ENCODE measurements at places on chromosomes 12 and 14.

DNA sequence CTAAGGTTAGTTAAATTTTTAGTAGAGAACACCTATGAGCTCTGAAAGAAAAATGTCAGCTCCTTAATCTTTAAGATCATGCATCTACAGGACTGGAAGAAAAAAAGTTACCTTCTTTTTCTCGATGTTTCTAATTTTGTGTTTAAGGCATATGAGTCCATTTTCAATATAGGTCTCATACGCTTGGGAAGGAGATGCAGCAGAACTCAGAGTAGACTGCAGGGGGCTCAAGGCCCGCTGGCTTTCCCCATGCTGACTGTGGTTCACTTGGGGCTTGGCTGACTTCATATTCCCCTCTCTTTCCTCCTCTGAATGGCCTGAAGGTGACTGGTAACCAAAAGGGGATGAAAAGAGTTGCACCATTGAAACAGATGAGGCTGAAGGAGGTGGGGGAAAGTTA is 1.5 kb downstream of the CAPRIN2 start:
- DNase-seq, result peak; percentile 37

DNA sequence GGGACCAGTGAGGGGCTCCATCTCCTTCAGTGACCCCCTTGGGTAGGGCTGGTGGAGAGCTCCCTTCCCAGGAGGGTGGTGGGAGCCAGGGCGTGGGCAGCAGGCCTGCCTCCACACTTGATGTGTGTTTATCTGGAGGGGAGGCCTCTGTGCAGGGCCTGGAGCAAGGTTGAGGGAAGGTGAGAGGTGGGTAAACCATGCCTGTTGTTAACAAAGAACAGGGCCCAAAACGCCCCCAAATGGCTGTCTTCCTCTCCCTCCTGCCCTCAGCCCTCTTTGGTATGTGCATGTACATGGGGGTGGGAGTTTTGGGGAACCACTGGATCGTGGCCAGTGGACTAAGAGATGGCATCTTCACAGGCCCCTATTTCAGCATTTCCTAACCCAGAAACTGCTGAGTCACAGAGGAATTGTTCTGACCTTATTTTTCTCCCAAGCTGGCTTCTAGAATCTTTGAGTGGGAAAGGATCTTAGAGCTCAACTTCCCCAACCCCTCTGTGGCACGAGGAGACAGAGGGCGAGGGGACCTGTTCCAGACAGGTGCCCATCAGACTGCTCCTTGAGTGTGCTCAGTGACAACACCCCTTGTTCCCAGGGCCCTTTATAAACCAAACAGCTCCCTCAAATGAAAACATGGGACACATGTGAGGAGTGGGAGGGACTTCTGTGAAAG is 3.6 kb downstream of the SLC48A1 start:
- no peak for DNase-seq

DNA sequence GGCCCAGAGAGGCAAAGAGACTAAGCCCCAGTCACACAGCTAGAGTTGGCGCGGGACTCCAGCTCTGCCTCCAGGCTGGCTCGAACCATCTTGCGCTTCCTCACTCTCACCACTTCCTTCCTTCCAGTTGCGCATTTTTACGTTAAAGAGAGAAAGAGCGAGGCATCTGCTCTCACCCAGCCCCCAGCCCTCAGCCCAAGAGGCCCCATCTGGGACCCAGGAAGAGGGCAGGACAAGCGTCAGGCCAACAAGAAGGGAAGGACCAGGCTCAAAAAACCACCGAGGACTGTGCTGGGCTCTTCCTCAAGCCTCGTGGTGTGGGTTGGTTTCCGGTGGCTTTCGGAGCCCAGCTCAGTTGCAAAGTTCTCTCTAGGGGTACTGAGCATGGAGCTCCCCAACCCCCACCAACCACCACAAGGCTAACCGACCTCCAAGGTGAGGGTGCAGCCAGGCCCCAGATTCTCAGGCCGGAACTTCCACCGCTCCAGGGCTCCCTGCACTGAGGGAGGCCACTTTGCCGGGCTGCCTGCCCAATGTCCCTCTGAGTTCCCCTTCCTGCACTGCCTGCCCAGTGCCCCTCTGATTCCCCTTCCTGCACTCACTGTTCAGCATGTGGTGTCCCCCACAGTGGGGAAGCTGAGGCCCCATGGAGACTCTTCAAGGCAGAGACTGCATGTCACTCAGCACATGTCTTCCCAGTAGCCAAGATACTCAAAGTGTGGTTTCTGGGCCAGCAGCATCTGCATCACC is 35.9 kb downstream of the TESC start:
- no peak for DNase-seq

DNA sequence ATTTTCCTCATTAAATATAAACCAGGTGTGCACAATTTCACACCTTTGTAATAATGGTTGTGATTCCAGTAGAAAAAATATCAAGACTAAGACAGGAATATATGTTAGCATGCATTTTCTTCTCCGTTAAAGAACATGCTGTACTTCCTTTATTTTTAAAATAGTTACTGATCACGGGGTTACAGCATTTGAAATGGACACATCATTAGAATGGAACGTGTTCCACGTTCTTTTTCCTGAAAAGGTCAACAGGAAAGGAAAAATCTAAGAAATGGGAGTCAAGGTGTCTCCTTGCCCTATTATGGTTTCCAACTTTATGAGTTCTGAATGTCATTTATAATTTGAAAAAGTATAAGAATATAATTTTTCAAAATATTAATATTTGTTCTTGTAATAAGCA is 1325.7 kb downstream of the SLC16A7 start:
- DNase-seq, result no peak

GRCh38 chr14:89957791-89958190 is 2.1 kb downstream of the TDP1 start:
- DNase-seq, result peak; percentile 18

- DNase-seq, result no peak
Observed at GRCh38 chr12:8048906-8049305, 16.4 kb downstream of the FOXJ2 start.

- DNase-seq, result peak; percentile 38
Observed at GRCh38 chr12:62799126-62799736, 135.7 kb downstream of the PPM1H start.

- no peak for DNase-seq
Observed at GRCh38 chr14:97760050-97760449, 962.9 kb downstream of the VRK1 start.

- peak; percentile 39 for DNase-seq
Observed at GRCh38 chr12:52903855-52904508, 894 bp downstream of the KRT8 start.

- DNase-seq, result no peak
Observed at GRCh38 chr14:103517721-103518421, 4.8 kb downstream of the CKB start.

- DNase-seq, result peak; percentile 61
Observed at GRCh38 chr14:30620178-30620577, 1.9 kb upstream of the SCFD1 start.
